Activated T-cell treated with anti-CD3 and anti-CD28 coated beads, Interleukin-2, amount 50 U/mL, for 48 hours (primary cell): ENCODE measurements at places on chromosomes 16 and 17.

DNA sequence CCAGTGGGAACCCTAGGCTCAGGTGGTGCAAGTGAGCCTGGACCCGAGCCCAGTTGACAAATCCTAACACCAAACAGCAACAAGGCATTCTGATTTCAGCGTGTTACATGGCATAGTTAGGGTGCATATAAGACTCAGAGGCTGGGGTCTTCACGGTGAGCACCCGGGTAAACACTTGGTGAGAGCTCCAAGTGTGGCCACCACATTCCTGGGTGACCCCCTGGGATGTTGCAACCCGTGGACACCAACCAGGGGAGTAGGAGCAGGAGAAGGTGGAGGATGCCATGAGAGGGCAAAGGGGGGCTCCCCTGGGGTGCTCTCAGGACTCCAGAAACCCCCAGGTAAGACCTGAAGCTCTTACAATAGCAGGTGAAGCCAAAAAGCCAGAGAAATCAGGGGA is 69.9 kb upstream of the CDH5 start:
- no peak for DNase-seq

- DNase-seq = no peak
These were observed 32.2 kb downstream of the APPBP2 start for GRCh38 chr17:60493847-60494321.

DNA sequence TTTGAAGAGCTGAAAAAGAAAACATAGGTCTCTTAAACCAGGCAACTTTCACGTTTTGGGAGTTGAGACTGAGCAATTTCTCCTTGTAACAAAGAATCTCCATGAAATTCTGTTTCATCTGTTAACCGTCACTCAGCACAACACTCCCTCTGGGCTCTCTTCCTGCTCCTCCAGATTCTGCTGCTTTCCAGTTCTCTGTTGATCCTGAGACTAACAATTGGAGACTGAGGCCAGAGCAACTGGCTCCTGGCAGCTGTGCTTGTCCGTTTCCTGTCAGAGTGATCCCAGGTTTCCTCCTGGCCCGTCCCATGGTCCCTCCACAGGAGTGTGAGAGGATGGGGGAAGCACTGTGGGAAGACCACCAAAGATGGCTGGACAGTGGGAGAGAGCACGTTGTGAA is 32.5 kb downstream of the IST1 start:
- no peak for DNase-seq

DNA sequence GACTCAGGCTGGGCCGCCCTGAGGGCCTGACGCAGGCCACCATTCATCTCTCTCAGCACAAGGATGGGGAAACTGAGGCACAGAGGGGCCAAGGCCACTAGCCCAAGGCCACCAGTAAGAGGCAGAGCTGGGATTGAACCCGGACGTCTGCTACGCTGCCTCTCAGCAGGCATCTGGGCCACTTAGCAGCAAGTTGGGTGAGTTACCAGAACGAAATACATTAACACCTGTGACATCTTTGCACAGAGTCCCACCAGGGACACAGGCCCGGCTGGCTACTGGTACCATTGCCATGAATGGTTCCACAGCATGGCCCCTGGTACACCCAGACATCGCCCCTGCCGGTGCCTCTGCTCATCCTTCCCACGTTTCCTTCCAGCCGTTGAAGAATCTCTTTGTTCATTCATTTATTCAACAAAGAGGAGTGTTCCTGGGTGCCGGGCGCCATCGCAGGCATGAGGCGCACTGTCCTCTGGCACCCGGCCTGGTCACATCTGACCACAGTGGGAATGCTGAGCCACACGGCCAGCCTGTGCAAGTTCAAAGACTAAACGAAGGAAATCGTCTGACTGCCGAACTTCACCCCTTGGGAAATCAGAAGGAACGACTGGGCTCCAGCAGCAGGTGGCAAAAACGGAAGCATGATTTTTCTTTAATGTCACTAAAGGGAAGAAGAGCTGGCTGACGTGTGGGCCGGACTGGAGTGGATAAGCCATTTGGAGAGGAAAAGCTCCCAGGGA is 7.4 kb upstream of the ZNF469 start:
- DNase-seq = no peak

DNA sequence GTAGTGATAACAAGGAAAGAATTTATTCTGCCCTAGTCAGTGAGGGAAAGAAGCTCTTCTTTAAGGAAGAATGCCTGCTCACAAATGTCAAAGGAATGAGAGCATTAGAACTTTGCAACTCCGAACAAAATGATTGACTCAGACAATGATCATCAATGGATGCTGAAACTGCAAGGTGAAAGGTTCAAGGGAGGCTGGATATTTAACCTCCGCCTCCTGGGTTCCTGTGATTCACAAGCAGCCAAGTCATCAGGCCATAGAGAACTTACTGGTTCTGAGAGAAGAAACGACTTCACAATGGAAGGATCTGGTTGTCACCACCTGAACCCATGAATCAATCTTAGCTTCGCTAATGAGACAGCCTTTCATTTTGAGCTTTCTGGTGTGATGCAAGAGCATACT is 16.0 kb upstream of the SCNN1B start:
- no peak for DNase-seq

GRCh38 chr16:14464796-14465195 is 165.3 kb downstream of the PARN start:
- DNase-seq = no peak

DNA sequence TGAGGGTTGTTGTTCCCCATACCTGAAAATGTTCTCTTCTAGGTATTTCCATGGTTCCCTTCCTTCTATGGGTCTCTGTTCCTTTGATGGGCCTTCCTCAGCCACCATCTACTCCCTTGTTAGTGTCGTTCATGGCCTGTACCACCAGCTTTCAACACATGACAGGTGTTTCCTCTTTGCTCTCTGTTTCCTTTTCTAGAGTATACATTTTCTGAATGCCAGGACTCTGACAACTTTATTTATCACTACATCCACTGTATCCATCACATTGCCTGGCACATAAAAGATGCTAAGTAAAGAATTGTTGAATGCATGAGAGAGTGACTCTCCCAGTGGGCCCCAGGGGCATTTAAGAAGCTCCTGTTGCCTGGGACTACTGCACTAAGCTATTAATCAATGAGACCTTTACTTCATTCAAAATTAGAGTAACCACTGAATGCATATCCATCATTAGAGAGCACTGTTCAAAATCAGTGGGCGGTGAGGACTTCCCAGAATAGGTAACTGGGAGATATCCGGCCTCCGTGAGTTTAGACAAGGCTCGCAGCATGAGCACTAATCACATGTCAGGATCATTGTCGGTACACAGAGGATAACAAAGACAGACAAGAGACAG is 255.0 kb downstream of the CBLN1 start:
- DNase-seq = no peak

GRCh38 chr16:11233727-11234376 is 22.2 kb downstream of the SOCS1 start:
- peak; percentile 91 for DNase-seq

- no peak for DNase-seq
These were observed 378.0 kb upstream of the CA10 start for GRCh38 chr17:52536489-52536888.

- DNase-seq = no peak
These were observed 173.2 kb upstream of the FOXF1 start for GRCh38 chr16:86337138-86337537.

DNA sequence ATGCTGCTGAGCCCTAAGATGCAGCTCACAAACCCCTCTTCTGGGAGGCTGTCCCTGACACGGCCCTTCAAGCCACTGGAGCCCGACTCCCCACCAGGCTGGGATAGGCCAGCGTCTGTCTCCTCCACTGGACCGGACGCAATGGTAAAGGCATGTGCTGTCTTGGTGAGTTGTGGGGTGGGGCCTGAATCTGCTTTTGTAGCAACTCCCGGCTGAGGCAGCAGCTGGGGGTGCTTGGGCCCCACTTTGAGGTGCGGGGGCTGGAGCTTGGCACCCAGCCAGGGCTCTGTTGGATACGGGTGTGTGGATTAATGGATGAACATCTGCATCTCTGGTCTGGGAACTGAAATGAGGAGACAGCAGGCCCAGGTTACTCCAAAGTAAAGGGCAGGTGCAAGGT is 3.5 kb upstream of the NLRC3 start:
- DNase-seq = no peak

DNA sequence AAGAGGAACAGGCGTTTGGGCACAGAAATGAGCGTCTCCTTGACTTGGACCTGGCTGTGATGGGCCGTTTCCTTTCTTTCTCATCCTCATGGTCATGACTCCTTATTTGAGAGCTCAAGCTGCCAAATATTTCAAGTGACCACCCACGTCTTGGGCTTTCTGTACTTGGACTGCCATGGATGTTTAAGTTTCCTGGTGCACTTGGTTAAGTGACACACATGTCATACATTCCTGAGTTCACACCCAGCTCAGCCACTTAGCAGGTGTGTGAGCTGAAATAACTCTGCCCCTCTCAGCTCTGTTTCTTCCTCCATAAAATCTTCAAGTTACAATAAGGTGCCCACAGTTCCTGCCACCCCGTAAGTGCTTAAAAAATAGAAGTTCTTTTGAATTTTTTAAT is 114.5 kb downstream of the CLEC16A start:
- no peak for DNase-seq

DNA sequence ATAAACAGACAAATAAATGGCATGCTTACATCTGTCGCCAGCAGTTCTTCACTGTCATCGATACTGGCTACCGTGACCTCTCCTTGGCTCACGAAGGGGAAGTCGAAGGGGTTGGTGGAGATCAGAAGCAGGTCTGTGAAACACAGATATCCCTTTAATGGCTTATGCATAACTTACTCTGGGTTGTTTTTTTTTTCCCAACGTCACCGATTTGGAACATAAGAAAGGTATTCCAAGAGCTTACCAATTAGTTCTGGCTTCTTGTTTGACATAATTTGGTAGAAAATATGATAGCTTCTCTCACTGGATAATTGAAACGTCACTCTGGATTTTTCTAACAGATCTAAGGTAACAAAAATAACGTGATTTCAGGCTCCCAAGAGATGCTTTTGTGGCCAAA is 18.2 kb downstream of the MYH13 start:
- DNase-seq = no peak

- DNase-seq = no peak
These were observed 21.9 kb upstream of the NKD1 start for GRCh38 chr16:50526249-50526648.

- DNase-seq = no peak
These were observed 3.9 kb downstream of the PPM1E start for GRCh38 chr17:58759522-58759921.

DNA sequence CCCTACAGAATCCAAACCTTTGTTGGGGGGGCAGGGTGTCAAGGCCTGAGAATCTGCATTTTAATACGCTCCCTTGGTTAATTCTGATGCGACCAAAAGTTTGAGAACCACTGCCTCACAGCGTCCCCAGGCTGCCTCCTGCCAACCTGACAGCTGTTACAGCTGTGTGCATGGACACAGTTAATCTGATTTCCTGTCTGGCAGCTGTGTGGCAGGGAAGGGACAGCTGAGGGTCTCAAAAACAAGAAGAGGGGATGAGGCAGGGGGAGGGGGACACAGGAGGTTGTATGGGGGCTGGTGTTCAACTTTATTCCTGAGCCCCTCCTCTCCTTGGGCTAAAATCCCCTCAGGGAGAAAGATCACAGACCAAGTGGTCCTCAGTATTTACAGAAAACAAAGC is 17.5 kb downstream of the HDAC5 start:
- no peak for DNase-seq

GRCh38 chr17:73371836-73372235 is 60.0 kb upstream of the CDC42EP4 start:
- no peak for DNase-seq

DNA sequence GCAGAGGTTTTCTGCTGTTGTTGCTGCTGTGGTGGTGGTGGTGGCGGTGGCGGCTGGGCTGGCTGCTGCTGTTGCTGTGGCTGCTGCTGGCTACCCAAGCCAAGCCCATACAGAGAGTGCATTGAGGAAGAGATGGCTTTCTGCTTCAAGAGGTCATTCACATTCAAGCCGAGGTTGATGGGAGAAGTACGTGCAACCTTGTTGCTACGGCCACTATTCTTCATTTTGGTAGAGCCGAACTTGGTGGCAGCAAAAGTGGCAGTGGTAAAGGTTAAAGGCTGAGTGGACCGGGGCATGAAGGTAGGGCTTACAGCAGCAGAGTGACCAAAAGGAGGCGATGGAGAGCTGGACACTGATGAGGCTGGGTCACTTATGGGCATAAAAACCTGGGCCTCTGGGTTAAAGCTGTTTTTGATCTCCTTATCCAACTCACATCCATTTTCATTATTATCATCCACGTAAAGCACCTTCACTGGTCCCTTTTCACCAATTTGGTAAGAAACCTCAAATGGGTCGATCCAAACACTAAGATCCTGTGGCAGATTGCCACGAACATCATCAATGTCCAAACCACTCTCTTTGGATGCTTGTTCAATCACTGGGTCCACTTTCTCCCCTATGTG is 2.8 kb downstream of the TOB1 start:
- DNase-seq = peak; percentile 70

GRCh38 chr16:76956841-76957240 is 234.1 kb upstream of the MON1B start:
- DNase-seq = no peak

DNA sequence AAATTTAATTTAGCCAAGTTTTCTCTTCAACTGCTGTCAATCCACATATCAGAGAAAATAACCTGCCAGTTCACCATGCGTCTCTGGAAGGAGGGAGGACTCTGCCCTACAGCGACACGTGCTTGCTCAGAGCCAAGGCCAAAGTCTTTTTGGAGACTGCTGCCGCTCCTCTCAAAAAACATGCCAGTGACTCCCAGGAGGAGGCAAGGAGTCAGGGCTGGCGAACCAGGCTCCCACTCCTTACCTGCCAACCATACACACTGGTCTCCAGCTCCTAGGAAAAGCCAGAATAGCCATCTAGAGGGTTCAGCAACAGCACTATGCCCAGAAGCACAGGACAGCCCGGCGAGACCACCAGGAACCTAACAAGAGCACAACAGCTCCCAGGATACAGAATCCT is 73.0 kb downstream of the ANKRD11 start:
- no peak for DNase-seq

GRCh38 chr16:81627024-81627423 is 152.1 kb upstream of the PLCG2 start:
- no peak for DNase-seq

- DNase-seq = no peak
These were observed 22.3 kb downstream of the CAPNS2 start for GRCh38 chr16:55588799-55589198.

- DNase-seq = no peak
These were observed 13.2 kb downstream of the NGFR start for GRCh38 chr17:49508061-49508865.

GRCh38 chr17:6924208-6924607 is 71.6 kb upstream of the ALOX12 start:
- DNase-seq = no peak

- DNase-seq = no peak
These were observed 4.0 kb downstream of the GPRC5C start for GRCh38 chr17:74435775-74436359.

- DNase-seq = peak; percentile 58
These were observed 58.3 kb downstream of the WIPI1 start for GRCh38 chr17:68398691-68399637.
